ENCODE measurements at places on chromosomes 1 and 21. TPM values are rescaled to one million over a fixed set of nuclear protein-coding genes. Genes with fewer than 3 reads are reported as not detected.
A peak's percentile ranks its signal among the peaks of the same experiment; 100 is the strongest.

DNA sequence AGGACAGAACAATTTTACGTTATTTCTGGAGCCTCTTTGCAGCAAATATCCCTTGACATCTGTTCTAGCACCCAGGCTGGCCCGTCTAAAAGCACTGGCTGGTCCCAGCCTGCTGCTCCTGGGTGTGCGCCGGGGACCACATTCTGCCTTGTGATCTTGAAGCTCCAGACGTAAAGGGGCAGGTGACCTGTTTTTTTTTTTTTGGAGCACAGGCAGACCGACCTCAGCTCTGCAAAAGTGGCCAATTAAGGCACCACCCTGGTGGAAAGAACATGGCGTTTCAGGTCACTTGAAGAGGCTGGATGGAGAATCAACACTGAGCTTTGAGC, 13.8 kb upstream of the CAMTA1 start:
- H3K4me3 ChIP-seq: no peak overlapping the region

The PPM1J gene
- 1.3 TPM for total RNA-seq

GRCh38 chr1:21586222-21586621, 77.0 kb downstream of the ALPL start:
- no peaks in the 10 kb centered on the region for H3K27me3 ChIP-seq
- no peak for DNase-seq
- peak overlapping the region; percentile 28 for H3K4me3 ChIP-seq
- H3K4me1 ChIP-seq: peaks cover 14% of the 10 kb centered on the region
- H3K36me3 ChIP-seq: peaks cover 3% of the 10 kb centered on the region

DNA sequence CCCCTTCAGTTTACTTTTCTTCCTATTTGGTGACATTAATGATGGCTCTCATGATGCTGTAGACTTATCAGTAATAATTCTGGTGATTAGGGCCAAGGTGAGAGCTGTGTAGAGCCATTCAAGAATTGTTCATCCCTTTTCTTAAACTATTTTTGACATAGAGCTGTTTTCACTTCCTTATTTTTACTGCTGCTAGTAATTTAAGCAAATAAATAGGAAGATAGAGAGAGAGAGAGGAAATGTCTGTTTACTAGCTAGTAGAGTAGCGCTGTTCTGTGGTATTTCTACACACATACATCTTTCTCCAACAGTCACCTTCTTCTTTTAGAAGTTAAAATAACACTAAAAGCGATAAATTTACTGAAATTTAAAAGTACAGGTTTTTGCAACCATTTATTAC, 678.0 kb upstream of the ZP4 start:
- DNase-seq: no peak
- no peaks in the 10 kb centered on the region for H3K27me3 ChIP-seq
- no peak overlapping the region for H3K27ac ChIP-seq
- H3K36me3 ChIP-seq: no peaks in the 10 kb centered on the region
- no peaks in the 10 kb centered on the region for H3K4me1 ChIP-seq

DNA sequence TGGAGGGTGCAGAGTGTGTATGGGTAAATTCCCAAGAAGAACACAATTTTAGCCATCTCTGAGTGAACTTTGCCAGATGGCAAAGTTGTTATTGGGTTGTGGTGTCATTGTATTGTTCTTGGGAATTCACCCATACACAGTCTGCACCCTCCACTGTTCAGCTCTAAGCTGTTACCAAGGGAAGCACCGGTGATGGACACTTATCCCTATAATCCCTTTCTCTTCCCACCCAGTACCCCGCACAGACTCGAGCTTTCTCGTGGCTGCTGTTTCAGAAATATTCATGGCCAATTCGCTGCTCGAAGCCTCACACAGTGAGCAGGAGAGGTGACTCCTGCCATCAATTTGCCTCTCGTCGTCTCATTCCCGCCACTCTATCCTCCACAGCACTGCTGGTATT, 95.7 kb upstream of the PALMD start:
- H3K36me3 ChIP-seq: no peaks in the 10 kb centered on the region
- no peak overlapping the region for H3K27ac ChIP-seq
- peaks cover 18% of the 10 kb centered on the region for H3K4me1 ChIP-seq

- H3K36me3 ChIP-seq: no peaks in the 10 kb centered on the region
- no peak overlapping the region for H3K4me3 ChIP-seq
- H3K4me1 ChIP-seq: peaks cover 8% of the 10 kb centered on the region
These were observed 2.1 kb downstream of the ITGB2 start for GRCh38 chr21:44918581-44919033.

The LCE2A gene
- not detected for total RNA-seq

DNA sequence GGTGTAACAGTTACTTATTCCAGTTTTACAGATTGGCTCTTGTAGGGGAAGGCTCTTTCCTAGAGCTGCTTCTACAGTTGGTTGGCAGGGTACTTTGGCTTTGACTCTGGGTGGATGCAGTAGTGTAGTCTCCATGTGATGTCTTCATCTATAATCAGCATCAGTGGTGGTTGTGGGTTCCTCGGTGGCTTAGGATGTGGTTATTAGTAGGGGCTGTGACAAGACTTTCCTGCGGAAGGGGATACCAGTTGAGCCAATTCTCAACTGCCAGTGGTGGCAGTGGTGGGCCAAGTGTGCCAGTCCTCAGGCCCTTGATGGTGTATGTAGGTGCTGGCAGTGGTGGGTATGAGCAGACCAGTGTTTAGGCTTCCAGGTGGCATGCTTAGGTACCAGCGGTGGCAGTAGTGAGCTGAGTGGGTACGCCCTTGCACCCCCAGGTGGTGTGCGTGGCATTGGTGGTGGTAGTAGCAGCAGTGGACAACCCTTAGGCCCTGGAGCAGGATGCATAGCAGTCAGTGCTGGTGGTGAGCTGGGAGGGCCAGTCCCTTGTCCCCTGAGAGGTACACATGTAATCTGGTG, 27.2 kb upstream of the KLF18 start:
- no peak overlapping the region for H3K4me3 ChIP-seq
- no peak for DNase-seq
- H3K27ac ChIP-seq: no peak overlapping the region
- no peaks in the 10 kb centered on the region for H3K36me3 ChIP-seq

Measured in Calu3 (cell line).